Neural progenitor cell (in vitro differentiated cells): ENCODE measurements at places on chromosomes 6 and 20. TPM values are rescaled to one million over a fixed set of nuclear protein-coding genes. Genes with fewer than 3 reads are reported as not detected.

DNA sequence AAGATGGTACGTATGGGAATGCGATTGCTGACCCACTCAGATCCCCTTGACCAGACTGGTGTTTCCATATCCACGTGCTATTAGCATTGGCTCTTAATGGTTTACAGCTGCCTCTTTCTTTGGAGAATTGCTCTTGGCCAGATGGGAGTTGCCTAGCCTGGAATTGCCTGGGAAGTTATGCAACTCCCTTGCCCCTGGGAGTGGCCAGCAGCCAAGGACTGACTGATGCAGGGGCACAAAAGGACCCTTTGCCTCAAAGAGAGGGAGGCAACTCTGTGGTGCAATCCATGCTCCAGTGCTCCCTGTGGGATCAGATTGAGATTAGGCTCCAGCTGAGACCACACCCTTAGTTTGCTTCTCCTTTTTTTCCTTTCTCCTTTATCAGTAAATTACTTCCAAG, 203.5 kb upstream of the JAG1 start:
- DNase-seq, result peak; percentile 20

- DNase-seq, result no peak
Measured at GRCh38 chr6:136696238-136696637, 96.0 kb downstream of the MAP3K5 start.

- DNase-seq, result no peak
Measured at GRCh38 chr6:20200761-20201630, 11.3 kb downstream of the MBOAT1 start.

GRCh38 chr6:37585523-37585905, 85.8 kb upstream of the CCDC167 start:
- no peak for DNase-seq

GRCh38 chr6:3209114-3210023, 18.1 kb downstream of the TUBB2B start:
- DNase-seq, result peak; percentile 62

- no peak for DNase-seq
Measured at GRCh38 chr6:100899202-100899601, 18.1 kb upstream of the ASCC3 start.

DNA sequence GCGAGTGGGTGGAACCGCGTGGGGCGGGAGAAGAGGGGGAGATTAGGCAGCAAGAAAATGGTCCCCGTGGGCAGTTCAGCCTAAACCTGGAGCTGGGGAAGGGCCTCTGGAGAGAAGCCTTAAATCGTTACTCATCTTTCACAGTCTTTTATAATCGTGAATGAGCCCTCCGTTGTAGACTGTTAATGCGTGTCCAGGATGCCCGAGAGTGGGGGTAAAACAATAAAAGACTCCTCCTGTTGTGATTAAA, 11.0 kb upstream of the ELOVL5 start:
- no peak for DNase-seq

GRCh38 chr20:24436160-24436559, 33.3 kb upstream of the SYNDIG1 start:
- no peak for DNase-seq

DNA sequence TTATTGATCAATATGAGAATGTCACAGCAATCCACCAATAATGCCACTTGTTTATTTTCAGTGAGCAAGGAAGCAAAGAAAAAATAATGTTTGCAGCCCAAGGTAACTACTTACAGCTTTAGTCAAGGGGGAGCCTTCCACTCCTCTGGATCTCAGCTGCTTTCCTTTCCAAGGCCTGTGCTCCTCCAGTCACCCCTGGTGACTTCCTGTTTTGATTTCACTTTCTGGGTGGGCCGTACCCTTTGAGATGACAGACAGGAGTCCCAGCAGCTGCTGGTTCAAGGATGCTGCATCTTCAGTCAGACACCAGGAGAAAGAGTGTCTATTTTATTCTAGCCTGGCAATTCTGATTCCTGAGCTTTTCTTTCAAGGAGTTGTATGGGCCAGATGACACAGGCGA, 5.6 kb upstream of the VNN2 start:
- no peak for DNase-seq

The HLA-DQB1 gene
- 4.7 and 6.6 TPM in 2 replicates for total RNA-seq

The SMOC2 gene
- 0.74 and 0.75 TPM in 2 replicates for total RNA-seq

The HSF2 gene
- 102 and 135 TPM in 2 replicates for total RNA-seq

The KDM1B gene
- 11.6 and 16.9 TPM in 2 replicates for total RNA-seq

The CST7 gene
- total RNA-seq, result not detected in 2 replicates
